ENCODE measurements at places on chromosomes 1 and 21. TPM values are rescaled to one million over a fixed set of nuclear protein-coding genes. Genes with fewer than 3 reads are reported as not detected.

TRAPPC3 gene
- 94.6 TPM for total RNA-seq

KCNE2 gene
- total RNA-seq, result not detected

LIPI gene
- not detected for total RNA-seq

GPA33 gene
- not detected for total RNA-seq

SLC35F3 gene
- 1.7 TPM for total RNA-seq

TCEA3 gene
- 11.3 TPM for total RNA-seq

NR5A2 gene
- not detected for total RNA-seq
